CD8-positive, alpha-beta memory T cell (primary cell): ENCODE measurements at places on chromosomes 2 and 18. TPM values are rescaled to one million over a fixed set of nuclear protein-coding genes. Genes with fewer than 3 reads are reported as not detected.

GRCh38 chr2:57936216-57936615 is 110.4 kb upstream of the VRK2 start:
- no peak for DNase-seq

DNA sequence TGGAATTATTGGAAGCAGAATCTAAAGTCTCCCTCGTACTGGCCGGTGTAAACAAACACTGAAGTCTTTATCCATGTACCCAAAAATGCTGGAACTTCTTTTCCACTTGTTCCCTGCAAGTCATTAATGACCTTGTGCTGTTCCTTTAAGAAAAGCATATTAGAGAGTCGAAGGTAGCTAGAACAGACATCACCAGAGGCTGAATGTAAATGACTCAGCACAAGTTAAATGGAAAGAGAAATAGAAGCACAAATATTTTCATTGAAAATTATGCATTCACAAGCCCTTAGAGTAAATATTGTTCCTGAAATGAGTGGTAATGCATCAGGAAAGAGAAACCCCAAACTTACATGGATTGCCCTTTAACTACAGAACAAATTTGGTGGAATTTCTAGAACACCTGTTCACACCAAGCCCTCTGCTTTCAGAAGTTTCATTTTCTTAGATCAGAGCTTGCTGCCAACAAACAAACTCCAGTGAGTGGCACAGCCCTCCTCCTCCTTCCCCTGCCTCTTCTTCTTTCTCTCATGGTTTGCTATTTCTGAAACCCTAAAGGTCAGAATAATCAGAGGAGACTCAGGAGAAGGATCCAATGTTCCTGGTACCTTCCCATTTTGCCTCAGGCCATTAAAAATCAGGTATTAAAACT is 264.3 kb downstream of the TXNL1 start:
- no peak for DNase-seq

DNA sequence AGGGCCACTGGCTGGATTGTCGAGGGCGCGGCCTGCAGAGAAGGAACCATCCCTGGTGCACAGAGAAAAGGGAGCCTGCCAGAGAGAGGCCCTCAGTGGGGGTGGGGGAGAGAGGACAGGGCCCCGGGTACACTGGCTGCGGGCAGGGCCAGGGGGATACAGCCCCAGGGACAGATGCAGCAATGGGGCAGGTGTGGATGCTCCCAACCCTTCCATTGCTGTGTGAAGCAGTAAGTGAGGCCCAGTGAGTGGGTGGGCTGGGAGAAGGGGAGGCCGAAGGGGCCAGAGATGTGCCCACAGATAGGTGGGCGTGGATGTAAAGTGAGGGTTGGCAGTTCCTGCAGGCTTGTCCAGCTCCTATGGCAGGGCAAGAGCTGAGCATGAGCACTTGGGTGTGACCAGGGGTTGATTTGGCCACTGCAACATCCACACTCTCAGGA is 7.4 kb downstream of the AGXT start:
- no peak for DNase-seq

DNA sequence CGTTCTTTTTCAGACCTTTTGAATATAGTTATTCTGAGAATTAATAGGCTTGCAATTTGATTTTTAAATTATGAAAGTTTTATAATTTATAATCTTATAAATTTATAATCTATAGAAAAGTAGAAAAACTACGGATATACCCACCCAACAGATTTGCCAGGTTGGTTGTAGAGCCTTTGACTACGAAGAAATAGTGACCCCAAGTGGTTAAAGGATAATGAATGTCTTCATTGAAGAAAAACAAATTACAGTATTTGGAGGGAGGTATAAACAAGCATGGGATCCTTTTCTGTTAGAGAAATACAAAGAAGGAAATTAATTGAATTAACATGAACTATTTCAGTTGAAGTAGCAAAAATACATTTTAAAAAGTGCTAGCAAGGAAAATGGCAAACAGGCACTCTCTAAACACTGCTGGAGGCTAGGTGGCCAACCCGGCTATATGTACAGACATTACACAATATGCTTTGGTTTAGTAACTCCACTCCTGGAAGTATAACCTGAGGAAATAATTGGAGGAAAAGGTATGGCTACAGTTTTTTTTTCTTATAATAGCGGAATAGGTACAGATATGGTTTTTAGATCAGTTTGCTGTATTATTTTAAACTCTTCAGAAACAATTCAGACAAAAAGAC is 110.9 kb downstream of the MIB1 start:
- DNase-seq: no peak

DNA sequence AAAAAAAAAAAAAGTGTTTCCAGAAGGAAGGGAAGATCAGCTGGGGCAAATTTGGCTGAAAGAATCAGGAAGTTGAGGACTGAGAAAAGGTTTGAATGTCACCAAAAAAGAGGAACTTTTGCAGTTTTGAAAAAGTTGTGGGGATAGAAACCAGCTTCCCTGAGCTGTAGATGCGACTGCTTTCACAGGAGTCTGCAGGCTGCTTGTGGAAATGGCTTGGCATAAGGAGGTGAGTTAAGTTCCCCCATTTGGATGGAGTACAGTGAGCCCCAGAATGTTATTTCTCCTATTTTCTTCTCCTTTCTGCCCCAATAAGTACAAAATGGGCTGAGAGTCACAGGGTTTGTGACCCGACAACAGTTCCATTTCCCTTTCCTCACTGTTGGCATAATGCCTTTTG is 16.5 kb upstream of the ME2 start:
- no peak for DNase-seq

DNA sequence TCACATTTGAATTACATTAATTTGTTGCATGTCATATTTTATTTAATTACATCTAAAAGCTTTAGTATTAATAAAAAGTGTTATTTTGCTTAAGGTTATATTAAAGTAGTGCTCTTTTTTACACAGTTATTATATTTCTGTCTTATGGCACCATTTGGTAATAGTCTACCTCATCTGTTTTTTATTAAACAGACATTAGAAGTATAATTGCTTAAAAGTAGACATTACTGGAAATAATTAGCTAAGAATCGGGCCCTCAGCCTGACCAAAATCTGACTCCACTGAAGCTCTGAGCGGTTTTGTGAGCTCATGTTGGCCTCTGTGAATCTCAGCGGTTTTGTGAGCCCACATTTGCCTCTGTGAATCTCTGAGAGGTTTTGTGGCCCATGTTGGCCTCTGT is 102.5 kb upstream of the SNTG2 start:
- DNase-seq: no peak

DNA sequence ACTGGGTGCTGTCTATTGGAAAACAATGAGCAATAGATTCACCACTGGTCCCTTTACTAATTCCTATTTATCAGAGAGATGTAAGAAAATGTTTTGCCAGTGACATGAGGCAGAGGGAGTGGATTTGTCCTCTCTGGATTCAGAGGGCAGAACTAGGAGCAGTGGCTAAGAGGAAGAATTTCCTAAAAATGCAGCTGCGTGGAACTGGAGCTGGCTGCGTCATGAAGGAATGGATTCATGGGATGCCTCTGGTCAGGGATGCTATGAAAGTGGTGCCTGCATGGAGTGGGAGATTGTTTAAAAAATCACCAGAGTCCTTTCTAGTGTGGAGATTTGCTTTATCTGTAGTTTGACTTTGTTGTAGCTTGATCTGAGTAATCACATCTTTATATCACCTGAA is 78.3 kb downstream of the ARHGEF33 start:
- no peak for DNase-seq

DNA sequence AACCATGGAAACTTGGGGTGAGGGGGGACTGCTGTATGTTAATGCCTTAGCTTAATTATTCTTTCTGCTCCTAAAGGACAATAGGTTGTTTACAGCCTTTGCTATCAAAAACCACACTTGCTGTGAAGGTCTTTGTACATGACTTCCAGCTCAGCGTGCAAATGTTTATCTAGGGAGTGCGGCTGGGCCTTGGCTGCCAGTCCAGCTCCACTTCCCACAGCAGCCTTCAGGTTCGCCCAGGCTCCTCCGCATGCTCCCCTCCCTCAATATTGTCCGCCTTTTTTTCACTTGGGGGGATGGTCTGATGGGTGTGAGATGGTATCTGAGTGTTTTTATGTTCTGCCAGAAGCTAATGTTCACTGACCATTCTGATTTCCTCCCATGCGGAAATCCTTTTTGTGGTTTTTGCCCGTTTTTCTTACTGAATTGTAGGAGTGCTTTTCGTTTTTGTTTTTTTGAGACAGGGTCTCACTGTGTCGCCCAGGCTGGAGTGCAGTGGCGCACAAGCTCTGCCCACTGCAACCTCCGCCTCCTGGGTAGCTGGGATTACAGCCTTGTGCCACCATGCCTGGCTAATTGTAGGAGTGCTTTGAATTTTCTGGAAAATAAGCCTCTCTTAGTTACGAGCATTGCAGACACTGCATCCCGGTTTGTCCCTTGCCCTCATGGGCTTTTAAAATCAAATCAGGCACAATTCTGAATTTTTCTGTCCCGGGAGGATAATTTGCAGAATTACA is 28.8 kb downstream of the SH3BP4 start:
- no peak for DNase-seq

DNA sequence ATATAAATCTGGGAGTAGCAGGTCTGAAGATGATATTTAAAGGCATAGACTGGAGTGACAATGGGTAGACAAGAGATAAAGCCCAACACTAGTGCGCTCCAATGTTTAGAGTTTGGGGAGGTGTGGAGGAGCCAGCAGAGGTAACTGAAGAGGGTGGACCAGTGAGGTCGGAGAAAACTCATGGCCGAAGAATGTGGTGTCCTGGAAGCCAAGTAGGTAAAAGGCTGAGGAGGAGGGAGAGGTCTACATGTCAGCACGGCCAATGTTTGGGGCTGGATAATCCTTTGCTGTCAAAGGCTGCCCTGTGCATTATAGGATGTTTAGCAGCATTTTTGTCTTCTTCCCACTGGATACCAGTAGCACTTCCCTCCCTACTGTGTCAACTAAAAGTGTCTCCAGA is 78.8 kb upstream of the KCNE4 start:
- DNase-seq: no peak

DNA sequence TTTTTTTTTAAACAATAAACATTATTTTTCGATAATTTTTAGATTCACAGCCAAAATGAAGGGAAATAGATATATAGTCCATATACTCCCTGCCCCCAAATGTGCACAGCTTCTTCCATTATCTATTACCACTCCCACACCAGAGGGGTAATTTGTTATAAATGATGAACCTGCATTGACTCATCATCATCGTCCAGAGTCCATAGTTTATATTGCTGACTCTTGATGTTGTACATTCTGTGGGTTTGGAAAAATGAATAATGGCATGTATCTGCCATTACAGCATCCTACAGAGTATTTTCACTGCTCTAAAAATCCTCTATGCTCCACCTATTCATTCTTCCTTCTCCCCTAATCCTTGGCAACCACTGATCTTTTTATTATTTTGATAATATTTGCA is 121.5 kb downstream of the LTBP1 start:
- no peak for DNase-seq

DNA sequence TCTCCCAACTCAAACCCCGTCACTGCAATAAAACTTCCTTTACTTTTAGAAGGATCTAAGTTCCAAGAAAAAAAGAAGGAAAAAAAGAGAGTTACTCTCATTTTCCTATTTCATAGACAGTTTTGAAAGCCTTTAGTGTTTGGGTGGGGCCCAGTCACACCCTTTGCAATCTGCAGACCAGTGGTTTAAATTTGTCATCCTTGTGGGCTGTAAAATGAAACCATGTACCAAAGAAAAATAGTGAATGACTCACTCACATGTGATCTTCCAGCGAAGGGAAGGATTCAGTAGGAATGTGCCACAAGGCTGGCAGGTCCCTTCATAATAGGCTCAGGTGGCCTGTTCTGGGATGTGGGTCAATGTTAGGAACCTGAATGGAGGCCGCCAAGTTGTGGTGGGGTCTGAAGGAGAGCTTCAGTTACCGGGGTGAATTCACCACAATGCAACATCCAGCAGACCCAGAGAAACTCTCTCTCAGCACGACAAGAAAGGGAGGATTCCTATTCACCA is 28.3 kb downstream of the ANXA4 start:
- no peak for DNase-seq

- DNase-seq: no peak
Observed at GRCh38 chr18:67545681-67546080, 29.2 kb upstream of the DSEL start.

- no peak for DNase-seq
Observed at GRCh38 chr2:142819411-142819810, 58.1 kb upstream of the KYNU start.

DNA sequence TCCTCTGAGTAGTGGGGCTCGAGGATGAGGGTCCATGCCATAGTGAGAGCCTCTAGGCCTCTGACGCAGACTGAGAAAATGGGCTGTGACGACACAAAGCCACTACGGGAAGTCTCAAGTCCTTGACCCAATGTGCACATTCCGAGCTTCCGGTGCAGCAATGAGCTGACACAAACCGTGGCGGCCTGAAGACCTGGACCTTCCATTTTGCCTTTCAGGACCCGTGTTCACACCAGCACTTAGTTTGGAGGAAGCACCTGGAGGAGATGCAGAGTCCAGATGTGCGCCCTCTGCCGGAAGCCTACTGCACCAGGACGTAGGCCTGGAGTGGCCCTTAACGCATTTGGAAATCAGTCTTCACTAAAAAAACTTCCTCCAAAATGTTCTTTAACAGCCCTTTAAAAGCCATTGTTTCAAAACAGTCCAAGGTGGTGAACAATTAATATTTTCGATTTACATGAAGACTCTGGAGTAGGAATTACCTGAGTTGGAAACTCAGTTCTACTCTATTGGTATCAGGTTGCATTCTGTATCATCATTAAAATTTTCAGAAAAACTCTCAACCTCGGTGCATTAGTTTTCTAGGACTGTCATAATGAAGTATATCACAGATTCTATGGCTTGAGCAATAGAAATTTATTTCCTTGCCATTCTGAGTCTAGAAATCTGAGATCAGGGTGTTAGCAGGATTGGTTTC is 33.9 kb downstream of the BMP10 start:
- DNase-seq: peak; percentile 49

- DNase-seq: peak; percentile 57
Observed at GRCh38 chr2:96138179-96139145, at the start of gene ASTL. TSS of gene ASTL (minus strand) at chr2:96138502. CDS start at chr2:96138436, 66 bp downstream.

DNA sequence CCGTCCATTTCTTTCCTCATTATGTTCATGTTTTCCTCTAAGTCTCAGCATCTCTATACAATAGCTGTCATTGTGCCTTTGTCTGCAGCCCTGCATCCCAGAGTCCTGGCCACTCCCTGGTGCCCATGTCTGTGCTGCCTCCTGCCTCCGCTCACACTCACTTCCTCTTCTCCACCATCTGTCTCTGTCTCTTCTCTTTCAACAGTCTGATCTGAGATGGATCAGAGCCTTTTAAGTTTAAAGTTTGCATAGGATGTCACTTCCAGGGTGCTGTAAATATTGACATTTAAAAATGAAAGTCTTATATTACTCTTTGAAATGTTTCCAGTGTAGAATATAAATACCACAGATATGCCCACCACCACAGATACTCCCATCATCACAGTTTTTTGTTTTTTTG is 42.7 kb downstream of the UBE2F start:
- no peak for DNase-seq

NLRC4 gene
- 0.07 TPM for total RNA-seq

KDM3A gene
- 46.2 TPM for total RNA-seq

SLC4A5 gene
- total RNA-seq: 1.9 TPM

ELOA2 gene
- total RNA-seq: not detected

PAX8 gene
- 2.3 TPM for total RNA-seq
